ENCODE measurements at places on chromosomes 11 and 22. TPM values are rescaled to one million over a fixed set of nuclear protein-coding genes. Genes with fewer than 3 reads are reported as not detected.

Gene TYR
- not detected for total RNA-seq

DNA sequence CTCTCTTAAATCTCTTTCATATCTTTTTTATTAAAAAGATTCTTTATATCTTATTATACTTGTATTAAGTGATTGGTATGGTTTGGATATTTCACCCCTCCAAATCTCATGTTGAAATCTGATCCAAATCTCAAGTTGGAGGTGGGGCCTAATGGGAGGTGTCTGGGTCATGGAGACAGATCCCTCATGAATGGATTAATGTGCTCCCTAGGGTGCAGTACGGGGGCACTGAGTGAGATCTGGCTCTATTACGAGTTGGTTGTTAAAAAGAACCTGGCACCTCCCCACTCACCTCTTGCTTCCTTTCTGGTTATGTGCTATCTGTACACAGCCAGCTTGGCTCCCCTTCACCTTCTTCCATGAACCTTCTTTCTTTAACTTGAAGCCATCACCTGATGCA, 149.6 kb downstream of the CWF19L2 start:
- no peak for DNase-seq

Gene OR2AT4
- not detected for total RNA-seq

DNA sequence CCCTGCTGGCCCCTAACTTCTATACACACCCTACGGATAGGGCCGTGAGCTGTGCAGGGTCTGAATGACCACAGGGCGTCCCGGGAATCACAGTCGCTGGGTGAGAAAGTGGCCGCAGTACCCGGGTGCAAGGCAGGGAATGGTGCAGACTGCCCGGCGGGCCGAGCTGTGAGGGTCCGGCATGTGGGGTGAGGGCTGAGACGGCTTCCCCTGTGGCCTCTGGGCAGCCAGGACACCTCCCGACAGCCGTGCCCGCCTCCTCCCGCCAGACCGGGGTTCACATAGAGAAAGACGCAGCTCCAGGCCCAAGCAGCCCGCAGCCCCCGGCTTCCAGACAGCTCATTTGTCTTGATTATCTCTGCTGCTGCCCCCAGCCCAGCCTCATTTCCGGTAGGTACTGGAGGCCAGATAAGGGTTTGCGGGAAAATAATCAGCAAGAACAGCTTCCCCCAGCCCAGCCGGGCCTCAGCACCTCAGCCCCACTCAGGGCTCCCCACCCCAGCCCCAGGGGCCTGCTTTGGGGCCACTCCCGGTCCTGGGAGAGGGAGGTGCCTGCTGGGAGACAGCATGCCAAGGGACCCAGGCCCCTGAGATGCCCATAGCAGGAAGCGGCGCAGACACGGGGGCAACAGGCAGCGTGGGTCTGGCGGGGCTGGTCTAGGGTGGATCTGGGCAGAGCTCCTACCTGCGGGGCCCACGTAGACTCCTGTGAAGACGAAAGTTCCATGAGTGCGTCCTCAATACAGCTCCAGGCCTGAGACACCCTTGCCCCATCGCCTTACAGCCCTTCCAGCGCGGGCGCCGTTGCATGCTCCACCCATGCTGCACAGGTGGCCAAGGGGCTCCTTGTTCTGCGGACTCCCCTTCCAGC, 123.1 kb downstream of the BRD1 start:
- DNase-seq = no peak

- DNase-seq = no peak
Measured at GRCh38 chr11:111448831-111449557, 63.2 kb downstream of the BTG4 start.

GRCh38 chr11:64834723-64835615, 9.5 kb downstream of the CDC42BPG start:
- DNase-seq = peak; percentile 28

GRCh38 chr11:77590194-77590782, 535 bp downstream of the AQP11 start:
- DNase-seq = peak; percentile 37

Gene FBLN1
- total RNA-seq = 0.34 TPM

DNA sequence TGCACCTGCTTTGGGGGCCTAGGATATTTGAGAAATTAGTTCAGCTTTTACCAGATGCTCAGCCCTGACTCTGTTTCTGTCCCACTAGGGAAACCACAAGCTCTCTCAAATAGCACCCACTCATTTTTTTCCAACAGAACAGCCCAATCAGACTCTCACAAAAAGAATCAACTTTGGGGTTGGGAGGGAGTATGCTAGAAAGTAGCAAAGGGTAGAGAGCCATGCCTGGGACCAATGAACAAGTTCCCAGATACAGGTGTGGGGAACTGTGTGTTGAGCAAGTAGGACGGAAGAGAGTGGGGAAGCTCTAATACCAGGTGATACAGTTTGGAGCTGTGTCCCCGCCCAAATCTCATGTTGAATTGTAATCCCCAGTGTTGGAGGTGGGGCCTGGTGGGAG, 41.1 kb downstream of the TRIM66 start:
- no peak for DNase-seq

DNA sequence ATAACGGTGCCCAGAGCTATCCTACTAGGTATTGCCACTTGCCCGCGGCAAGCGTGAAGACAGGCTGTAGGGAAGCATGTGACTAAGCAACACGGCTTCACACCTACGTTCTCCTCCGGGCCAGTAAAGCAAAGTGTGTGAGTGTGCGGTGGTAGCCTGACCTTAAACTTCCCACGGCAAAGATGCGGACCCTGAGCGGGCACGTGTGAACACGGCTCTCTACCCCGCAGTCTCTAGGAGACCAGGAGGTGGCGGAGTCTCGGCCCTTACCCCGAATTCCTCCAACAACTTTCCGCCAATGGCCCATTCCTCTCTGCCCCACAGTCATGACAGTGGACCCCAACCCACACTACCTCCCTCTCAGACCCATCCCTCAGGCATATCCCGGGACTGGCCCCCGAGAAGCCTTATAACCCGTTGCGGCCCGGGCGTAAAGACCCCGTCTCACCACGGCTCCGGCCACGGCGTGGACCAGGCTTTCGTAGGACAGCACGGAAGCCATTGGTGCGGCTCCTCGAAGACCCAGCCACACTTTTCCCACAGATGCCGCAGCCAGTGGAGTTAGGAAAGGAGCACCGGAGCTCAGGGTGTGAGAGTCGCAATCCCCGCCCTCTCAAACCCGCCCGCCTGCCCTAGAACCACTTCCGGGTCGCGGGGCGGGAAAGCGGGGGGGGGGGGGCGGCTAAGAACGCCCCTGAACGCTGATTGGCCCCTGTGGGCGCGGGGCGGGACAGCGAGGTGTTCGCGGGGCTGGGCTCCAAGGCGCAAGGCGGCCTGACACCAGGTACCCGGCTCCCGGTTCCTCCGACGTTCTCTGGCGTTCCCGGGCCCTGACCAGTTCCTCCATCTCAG, at the start of gene SLC25A17:
Gene SLC25A17 (minus strand): TSS at position 600 of the 852 bp plus-strand sequence. CDS start 98 bp downstream, at position 502.
- peak; percentile 88 for DNase-seq

Measured in dermis blood vessel endothelial cell (primary cell).